ENCODE measurements at places on chromosomes 3 and 15.

- no peak for DNase-seq
Observed at GRCh38 chr3:196121066-196121465, 39.2 kb upstream of the TFRC start.

DNA sequence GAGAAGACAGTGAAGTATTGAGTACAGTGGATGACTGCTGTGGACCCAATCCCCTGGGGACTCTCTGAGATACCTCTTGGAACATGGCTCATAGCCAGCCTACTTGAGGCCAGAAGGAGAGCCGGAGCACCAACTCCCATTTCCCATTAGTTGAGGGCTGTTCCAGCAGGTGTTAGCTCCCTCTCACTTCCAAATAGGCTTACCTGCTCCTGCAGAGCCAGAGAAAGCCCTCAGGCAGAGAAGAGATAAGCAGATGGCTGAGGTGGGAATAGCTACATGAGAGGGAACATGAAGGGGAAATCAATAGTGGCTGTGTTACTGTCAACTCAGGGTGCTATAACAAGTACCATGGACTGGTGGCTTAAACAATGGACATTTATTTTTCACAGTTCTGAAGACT, 4.6 kb upstream of the CCK start:
- DNase-seq, result no peak

DNA sequence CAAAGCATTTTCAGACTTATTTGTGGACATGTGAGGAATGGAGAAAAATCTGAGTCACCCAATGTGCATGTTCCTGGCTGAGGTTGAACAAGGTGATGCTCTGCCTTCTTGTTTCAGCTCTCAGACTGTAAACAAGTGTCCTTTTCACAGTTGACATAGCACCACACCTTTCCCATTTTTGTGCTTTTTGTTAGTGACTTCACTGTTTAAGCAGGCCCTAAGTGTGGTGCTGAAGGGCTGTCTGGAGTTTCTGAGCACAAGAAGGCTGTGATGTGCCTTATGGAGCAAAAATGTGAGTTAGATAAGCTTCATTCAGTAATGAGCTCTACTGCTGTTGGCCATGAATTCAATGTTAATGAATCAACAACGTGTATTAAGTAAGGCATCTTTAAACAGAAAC, 20.4 kb downstream of the ABI3BP start:
- DNase-seq, result no peak

GRCh38 chr3:775178-775880, 317.5 kb upstream of the CNTN6 start:
- DNase-seq, result no peak

DNA sequence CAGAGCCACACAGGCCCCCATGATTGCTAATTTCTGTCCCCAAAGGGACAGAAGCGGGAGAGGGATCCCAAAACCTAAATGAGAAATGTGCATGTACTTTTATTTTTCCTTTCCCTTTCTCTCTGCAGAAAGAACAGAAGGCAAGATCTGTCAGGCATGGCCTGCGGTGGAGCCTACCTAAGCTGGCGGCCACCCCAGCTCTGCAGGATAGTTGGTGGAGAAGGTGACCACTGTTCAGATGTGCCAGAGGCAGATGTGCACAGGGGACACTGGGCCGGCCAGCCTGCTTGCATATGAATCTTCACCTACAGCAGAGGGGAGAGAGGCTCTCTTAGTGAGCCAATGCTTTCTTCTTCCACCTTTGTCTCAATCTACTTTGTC, 2.1 kb upstream of the AMOTL2 start:
- no peak for DNase-seq

- no peak for DNase-seq
Observed at GRCh38 chr15:99437315-99438223, 128.2 kb upstream of the MEF2A start.

DNA sequence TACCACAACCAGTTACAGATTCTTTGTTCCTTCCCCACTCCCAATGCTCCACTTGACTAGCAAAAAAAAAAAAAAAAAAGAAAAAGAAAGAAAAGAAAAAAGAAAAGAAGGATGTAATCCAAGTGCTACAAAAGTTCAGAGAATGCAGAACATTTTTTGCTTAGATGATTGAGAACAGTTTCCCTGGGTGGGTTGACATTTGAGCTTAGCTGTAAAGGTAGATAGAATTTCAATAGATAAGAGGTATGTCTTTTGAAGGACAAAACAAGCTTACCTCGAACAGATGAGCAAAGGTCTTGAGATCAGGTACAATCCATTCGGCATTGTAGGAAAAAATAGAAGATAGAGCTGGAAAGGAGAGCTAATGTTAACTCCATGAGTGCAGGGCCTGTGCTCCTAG, 344.6 kb upstream of the NECTIN3 start:
- DNase-seq, result no peak

DNA sequence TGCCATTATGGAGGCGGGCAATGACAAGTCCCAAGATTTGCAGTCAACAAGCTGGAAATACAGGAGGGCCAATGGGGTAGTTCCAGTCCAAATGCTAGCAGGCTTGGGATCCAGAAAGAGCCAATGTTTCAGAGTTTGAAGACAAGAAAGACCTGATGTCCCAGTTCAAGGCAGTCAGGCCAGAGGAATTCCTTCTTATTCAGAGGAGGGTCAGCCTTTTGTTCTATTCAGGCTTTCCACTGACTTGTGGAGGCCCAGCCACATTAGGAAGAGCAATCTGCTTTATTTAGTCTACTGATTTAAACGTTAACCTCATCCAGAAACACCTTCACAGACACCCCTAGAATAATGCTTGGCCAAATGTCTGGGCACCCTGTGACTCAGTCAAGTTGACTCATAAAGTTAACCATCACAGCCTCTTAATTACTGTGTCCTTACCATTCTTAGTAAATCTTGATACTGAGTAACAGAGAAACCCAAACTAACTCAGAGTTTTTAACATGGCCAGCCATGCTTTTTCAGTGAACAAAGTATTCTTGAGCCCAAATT, 50.9 kb upstream of the NPHP3 start:
- no peak for DNase-seq

DNA sequence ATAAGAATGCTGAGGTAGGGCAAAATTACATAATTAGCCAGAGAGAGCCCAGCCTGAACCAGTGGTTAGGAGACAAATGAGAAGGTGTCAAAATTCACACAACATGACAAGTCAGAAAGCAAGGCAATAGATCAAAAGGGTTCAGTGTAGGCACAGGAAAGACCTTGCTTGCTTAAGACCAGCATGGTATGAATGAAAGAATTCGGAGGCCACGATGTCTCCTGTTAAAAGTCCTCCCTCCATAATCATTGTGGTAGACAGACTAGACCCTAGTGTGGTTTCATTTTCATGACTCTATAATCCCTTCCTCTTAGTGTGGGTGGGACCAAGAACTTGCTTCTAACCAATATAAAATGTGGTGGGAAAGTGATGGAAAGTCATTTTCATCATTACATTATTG, 98.7 kb upstream of the ANKRD28 start:
- peak; percentile 1 for DNase-seq

DNA sequence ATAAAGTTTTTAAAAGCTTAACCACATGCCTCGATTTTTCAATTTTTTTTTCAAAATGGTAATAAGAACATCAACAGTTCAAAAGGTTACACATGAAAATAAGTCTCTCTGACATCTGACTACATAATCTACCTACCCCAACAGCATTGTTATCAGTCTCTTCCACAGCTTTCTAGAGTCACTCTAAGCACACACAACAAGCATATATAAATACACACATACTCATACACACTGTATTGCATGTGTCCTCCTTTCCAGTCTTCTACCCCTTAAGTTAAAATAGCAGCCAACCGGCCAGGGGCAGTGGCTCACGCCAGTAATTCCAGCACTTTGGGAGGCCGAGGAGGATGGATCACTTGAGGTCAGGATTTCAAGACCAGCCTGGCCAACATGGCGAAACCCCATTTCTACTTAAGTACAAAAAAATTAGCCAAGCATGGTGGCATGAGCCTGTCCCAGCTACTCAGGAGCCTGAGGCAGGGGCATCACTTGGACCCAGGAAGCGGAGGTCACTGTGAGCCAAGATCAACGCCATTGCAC, 12.2 kb downstream of the TBL1XR1 start:
- DNase-seq, result no peak

GRCh38 chr3:183844606-183845005, 19.2 kb upstream of the MAP6D1 start:
- no peak for DNase-seq

DNA sequence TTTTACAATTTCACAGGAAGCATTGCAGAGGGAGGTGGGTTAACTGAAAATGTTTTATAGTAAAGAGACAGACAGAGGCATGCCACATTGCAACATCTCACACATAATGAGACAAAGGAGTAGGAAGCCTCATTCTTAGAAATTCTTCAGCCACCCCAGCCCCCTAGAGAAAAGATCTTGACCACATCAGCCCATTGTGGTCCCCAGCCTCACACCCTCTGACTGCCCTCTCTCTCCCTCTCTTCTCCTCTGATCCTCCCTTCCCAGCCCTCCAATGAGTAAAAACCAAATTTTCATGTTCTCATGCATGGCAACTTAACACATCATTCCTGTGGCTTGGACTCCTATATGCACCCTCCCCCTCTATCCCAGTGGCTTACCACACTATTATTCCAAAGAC, 174.1 kb downstream of the UACA start:
- DNase-seq, result no peak

DNA sequence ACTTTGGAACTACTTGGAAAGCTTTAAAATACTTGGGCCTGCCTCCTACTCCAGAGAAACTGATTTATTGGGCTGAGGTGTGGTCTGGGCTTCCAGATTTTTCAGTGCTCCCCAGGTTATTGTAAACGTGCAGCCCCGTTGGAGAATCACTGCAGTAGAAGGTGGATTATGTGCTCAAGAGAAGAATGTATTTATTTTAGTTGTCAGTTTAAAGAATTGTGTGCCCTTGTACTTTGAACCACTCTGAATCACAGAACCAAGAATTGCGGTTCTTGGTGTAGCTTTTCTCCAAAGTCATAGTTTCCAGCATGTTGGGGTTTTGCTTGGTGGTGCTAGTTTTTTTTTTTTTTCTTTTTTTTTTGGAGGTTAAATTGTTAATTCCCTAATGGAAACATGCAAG, 1.6 kb downstream of the TATDN2 start:
- DNase-seq, result no peak

GRCh38 chr3:162436826-162437225, 940.2 kb downstream of the OTOL1 start:
- DNase-seq, result no peak

- no peak for DNase-seq
Observed at GRCh38 chr15:76941636-76942035, 10.1 kb downstream of the RCN2 start.
